ENCODE measurements at places on chromosomes 5 and 9.

DNA sequence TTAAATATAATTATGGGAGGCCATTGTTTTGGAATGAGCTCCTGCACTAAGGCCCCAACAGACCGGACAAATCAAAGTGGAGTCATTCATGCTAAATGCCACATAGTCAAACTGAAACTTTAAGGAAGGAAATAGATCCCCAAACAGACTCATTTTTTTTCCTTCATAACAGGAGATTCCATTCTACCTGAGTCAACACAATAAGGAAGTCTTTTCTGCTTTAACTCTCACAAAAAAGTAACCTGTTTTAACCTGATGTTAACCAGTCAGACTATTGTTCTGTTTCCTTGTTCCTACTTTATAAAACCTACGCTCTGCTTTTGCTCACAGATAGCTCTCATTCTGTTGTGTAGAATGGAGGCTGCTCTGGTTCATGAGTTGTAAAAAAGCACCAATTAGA, 234.9 kb downstream of the YTHDC2 start:
- DNase-seq, result no peak

DNA sequence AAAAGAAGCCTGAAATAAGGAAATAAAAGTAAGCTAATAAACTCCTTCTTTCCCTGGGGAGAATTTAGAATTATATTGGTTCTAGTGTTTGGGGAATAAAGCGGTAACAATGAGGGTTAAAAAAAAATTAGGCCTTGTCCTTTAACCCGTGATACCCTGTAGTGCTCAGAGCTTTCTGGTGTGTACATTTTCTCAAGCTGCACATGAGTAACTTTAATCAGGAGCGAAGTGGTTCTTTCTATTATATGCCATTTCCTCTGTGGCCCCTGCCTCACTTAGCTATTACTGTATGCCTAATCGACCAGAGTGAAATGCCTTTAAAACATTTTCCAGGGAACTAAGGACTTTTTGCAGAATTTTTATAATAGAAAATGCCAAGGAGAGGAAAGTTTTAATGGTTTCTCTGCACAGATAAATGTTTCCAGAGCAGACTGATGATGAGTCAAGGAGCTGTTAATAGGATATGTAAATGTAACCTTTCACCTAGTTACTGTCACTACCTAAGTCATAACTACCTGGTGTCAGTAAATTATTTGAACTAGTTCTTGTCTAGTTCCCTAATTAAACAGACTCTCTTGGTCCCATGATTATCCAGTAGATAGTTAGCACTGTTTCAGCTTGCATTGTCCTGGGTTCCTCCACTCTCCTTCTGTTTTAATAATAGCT, 7.6 kb downstream of the PAM start:
- no peak for DNase-seq

DNA sequence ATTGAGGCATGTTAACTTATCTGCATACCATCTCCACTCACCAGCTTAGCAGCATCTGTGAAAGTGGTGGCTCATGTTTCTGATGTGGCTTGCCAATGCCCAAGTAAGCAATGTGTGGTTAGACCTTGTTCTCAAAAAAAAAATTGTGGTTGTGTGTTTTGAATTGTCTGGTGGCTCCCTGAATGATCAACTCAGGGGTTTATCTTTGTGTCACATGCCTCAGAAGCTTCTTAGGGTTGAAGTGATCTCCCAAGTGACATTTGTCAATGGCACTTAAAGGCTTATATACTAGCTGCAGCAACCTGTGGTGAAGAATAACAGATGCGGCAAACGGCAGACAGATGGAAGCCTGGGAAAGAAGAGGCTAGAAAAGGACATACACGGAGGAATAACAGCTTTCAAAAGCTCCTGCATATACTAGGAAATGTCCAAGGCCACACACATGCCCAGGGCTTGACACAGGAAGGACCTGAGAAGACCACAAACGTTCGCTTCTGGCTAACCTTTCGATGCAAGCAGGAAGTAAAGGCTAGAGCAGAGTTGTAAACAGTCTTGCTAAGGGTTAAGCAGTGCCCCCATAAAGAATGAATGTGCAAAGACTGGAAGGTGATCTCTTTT, 42.2 kb upstream of the FSD1L start:
- peak; percentile 72 for DNase-seq

DNA sequence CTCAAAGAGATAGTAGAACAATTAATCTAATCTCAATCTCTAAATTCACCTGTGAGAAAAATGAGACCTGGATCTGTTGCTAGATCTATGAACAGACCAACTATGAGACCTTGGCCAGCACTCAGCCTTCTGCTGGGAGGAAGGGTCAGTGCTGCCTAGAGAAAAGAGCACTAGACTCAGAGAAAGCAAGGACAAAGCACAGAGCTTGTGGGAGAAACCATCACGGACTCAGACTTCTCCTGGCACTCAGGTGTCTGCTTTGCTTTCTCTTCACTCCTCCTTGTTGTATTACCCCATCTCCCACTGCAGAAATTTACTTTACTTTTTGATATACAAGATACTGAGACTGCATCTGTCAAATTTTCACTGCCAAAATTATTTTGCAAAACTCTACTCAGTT, 890.0 kb upstream of the NUDT12 start:
- DNase-seq, result no peak

DNA sequence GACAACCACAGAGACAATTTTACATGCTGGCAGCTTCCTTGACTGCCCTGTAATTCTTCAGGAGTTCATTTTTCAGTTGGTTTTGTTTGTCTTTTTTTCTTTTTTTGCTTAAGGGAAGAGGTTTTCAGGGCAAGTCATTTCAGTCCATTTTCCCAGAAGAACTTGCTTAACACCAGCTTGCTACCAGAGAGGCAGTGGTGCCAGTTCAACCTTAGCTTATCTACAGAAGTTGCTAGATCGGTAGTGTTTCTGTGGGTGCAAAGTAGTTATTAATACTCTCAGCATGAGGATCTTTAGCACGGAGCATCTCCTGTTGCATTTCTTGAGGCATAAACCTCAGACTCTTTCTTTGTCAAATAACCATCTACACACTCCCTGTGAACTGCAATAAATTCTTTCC, 1.1 kb downstream of the SPEF2 start:
- no peak for DNase-seq

GRCh38 chr5:115381911-115382662, 85.6 kb upstream of the CCDC112 start:
- DNase-seq, result no peak

- DNase-seq, result no peak
These were observed 284.1 kb upstream of the GRAMD2B start for GRCh38 chr5:126139086-126139485.

- DNase-seq, result no peak
These were observed 2.1 kb upstream of the TRMO start for GRCh38 chr9:97924386-97924785.

GRCh38 chr5:151052836-151053235, 28.0 kb downstream of the TNIP1 start:
- no peak for DNase-seq

GRCh38 chr9:103397868-103398600, 402.9 kb downstream of the CYLC2 start:
- no peak for DNase-seq

GRCh38 chr9:126146254-126147145, 180.1 kb upstream of the MVB12B start:
- no peak for DNase-seq

DNA sequence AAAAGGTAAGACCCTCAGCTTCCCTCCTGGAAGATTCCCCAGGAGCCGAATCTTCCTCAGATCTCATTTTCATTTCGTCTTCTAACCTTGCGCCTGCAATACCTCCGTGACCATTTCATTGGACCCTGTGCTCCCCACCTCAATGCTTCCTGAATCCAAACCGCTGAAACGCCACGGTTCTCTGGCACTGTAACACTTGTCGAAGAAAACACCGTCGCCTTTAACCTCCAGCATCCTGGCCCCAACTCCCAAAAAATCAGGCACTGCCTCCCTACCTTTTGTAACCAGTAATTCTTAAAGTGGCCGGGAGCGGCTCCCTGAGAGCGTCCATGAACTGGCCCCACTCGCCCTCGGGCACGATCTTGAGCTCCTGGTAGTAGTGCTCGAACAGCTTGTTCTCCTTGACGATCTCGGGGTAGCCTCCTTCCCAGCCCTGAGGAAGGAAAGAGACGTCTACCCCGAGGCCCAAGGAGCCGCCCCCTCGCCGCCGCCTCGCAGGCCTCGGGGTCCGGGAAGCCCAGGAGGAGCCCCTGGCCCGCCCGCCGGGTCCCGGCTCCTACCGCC, 438 bp downstream of the NSUN2 start:
- no peak for DNase-seq

DNA sequence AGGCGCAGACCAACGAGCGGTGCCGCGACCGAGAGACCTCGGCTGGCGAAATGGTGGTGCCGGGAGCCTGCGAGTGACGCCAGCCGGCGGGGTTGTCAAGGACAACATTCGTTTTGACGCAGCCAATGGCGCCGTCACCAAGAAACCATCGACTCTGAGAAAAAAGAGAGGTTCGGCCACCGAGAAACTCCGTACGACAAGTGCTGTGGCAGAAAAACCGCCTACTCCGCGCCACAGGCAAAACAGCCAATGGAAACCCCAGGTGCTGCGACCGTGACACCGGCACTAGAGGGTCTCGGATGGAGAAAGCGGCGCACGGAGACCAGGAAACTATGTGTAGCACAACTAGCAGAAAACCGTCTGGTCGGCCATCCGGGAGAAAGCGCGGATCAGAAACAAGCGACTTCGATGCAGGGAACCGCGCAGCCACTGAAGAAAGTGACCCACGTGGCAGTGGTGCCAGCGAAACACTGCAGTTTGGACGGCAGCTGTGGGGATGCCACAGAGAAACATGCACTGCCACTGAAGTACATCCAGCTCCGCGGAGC, 88.8 kb downstream of the ANXA2R start:
- peak; percentile 56 for DNase-seq

DNA sequence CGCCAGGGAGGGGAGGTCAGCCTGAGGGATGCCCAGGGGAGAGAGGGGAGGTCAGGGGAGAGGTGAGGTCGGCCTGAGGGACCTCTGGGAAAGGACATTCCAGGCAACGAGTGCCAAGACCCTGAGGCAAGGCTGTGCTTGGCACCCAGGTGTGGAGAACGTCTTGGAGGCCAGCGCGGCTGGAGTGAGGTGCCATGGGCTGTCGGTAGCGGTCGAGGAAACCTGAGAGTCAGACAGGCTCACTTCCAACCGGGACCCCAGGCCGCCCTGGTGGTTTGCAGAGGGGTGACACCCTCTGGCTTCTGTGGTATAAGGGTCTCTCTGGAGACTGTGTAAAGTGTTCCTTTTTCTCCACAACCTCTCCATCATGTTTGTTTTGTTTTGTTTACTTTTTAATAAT, 82.9 kb downstream of the CACNA1B start:
- no peak for DNase-seq

DNA sequence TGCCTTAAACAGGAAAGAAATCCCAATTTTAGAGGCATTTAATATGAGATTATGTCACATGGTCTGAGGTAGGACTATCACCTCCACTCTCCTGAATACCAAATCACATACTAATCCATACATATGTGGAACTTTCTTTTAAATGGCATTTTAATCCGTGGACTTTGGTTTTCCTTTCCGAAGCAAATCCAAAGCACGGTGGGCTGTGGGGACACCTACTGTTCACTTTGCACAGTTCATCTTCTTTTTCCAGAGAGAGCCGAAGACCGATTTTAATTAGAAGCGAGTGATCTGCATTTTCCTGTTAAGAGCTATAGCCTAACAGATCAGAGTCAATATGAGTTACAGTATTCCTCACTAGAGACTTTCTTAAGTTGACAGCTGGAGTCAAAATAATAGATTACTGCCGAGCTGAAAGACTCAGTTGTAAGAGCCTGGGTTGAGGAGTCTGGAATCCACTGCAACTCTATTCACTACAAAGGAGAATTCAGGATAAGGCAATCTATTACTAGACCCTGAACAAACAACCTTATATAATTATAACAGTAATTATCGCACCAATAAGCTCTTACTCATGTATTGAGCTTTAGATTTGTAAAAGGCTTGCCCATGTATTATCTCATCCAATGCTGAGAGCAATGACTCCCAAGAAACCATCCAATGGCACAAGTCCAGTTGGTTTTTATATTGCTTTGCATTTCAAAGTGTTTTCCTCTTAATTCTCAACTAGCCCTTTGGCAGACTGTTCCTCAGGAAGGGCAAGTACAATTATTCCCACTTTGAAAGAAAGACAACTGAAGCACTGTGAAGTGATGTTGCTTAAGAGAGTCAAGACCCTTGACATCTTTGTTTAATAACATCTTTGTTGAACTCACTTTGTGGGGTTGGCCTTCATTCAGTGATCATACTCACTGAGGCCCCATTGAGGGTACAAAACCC, 144.7 kb downstream of the TRPM6 start:
- DNase-seq, result no peak

DNA sequence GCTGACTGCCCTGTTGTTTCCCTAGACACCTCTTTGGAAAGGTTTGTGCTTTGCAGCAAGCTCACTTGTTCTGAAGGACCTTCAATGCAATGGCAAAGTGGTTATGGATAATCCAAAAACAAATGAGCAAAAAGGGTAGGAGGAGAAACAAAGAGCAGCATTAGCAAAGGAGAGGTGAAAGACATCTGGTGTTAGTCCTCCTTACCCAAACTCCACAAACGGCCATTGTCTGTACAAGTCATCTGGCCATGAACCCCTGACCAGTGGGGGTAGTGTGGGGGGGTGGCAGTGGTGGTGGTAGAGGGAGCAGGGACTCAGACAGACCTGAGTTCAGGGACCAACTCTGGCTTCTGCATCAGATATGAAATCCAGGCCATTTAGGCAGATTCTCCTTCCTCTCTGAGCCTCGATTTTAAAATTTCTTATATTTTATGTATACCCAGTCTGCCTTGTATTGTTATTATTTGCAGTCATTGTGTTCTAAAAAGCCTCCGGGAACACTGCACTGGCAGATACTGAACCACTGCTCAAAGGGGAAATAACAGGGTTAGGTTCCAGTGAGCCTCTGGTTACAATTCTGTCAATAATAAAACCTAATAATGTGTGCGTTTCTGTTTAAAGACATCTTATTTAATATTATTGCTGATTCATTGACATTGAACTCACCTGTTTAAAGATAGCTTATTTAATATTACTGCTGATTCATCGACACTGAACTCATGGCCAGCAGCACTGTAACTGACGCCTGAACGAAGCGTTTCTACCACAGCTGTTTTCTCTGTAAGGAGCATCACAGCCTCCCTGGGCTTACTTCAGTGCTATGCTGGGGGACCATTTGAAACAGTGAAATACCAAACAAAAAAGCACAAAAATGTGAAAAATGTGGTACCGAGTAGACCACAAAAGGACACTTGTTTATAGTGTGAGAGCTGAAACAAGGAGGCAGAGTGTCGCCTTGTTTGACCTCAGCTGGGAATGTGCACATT, 156.0 kb downstream of the SEC61B start:
- no peak for DNase-seq

- no peak for DNase-seq
These were observed 80.4 kb downstream of the RGS3 start for GRCh38 chr9:113543982-113544303.

- no peak for DNase-seq
These were observed 10.7 kb downstream of the SLC35A4 start for GRCh38 chr5:140575309-140575708.
